ENCODE measurements at places on chromosomes 13 and 19.

GRCh38 chr19:42175952-42176648, 41.4 kb downstream of the DEDD2 start:
- DNase-seq: no peak

DNA sequence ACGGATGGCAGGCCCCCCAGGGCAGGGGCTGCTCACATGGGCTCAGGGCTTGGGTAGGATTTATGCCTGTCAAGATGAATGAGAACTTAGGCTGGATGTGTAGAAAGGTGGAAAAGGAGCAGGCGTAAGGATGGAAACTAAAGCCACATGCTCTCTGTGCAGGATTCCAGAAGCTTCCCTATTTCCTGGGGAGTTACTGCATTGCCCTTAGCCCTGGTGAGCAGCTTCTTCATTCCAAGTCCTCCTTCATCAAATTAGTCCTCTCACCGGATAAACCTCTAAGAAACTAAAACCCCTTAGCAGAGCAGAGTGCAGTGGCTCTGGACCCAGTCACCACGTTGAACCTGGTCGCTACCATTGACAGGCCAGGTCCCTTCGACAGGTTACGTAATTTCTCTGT, 7.4 kb downstream of the ATP12A start:
- DNase-seq: no peak

GRCh38 chr13:32515246-32515645, 23.3 kb downstream of the N4BP2L2 start:
- DNase-seq: no peak

DNA sequence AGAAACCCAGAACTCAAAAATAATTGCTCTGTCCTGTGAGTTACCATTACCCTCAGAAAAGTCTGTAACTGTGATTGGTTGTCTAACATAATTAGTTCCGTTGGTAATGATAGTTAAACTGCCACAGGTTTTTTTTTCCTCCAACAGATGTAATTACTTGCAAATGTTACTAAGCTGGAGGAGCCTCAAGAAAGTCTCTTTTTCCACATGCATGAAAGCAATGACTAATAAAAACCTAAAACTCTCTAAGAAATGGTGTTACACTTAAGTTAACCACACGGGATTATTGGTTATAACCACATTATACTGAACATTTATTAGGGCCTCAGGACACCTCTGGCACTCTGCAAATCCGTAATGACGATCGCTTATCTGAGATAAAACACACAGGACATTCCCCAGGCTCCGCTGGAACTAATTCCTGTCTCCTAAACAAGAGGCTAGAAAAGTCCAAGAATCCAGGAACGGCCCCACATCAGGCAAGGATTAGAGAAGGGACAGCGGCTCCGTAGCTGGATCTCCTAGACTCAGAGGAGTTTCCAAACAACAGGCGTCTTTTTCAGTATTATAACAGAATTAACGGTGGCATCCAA, 753 bp downstream of the ZNF235 start:
- no peak for DNase-seq

GRCh38 chr19:47633517-47633916, 24.6 kb downstream of the BICRA start:
- DNase-seq: no peak

GRCh38 chr13:71306821-71307220, 560.2 kb downstream of the DACH1 start:
- no peak for DNase-seq

DNA sequence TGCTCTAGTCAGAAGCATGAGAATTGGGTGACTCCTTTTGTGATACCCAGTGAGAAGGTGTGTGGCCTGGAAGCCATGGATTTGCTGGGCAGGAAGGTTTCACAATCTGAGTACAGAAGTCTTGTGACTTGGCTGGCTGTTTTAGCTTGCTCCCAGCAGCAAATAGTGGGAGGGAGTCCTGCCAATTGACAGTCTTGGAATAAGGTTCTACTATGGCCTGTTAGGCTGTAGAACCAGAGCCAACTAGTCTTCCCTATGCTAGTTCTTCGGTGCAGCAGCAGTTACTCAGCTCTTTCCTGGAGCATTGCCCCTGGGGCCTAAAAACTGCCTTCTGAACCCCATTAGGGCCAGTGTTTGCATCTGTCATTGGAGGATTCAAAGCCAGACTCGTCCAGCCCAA, 1935.4 kb upstream of the PCDH20 start:
- DNase-seq: no peak

DNA sequence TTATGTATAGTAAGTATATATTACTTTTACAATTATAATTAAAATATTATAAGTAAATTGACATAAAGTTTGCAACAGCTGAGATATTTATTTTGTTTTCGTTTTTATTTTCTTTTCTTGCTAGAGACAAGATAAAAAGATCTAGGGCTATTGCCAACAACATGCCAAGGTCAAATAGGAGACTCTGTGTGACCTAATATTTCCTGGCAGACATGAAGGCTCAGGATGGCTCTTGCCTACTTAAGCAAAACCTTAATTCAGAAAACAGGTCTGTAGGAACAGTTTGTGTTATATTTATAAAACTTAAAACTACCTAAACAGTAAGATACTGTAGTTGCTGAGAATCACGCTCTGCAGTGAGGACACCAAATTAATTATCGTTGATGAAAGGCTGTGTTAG, 145.2 kb downstream of the RFC3 start:
- DNase-seq: no peak

DNA sequence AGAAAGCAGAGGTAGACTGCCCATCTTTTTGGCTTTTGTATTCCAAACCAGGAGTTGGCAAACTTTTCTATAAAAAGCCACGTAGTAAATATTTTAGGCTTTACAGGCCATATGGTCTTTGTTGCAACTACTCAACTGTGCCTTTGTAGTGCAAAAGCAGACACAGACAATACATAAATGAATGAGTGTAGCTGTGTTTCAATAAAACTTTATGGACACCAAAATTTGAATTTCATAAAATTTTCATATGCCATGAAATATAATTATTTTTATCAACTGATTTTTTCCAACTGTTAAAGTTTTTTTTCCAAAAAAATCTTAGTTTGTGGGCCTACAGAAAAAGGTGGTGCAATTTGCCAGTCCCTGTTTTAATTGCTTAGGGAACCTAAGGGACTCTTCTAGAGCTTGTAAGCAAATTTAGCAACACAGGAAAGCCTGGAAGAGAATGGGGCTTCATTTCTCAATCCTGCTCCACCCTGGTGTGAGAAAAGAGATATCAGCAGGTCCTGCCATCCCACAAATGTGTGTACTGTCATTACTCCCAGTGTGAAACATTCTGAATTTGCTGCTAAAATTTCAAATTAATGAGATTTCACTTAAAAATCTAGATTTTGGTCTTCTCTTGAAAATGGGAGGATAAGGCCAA, 194.2 kb downstream of the RGCC start:
- no peak for DNase-seq

DNA sequence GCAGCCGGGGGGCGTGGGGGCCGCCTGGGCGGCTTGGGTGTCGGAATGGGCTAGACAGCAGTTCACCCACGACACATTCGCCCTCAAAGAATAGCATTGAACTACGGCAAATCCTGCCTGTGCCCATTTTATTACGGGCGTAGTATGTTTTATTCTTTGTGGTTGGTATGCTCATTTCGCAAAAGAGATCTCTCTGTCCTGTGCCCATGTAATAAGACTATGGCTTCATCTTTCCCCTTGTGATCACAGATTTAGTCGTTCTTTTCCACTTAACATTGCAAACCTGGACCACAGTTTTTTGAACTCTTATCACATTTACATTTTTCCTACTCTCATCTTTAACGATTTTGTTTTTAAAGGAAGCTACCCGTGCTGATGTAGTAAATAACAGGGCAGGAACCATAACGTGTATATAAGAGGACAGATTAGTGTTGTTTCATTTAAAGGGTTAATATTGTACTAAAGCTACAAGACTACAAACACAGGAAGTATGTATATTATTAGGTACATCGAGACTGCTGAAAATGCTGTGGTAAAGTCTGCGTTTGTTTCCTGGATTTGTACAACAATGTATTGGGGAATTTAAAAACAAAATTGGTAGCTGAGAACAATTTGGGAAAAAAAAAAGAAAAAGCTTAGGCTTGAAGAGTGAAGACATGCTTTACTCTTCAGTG, 3.2 kb upstream of the MYCBP2 start:
- peak; percentile 42 for DNase-seq

DNA sequence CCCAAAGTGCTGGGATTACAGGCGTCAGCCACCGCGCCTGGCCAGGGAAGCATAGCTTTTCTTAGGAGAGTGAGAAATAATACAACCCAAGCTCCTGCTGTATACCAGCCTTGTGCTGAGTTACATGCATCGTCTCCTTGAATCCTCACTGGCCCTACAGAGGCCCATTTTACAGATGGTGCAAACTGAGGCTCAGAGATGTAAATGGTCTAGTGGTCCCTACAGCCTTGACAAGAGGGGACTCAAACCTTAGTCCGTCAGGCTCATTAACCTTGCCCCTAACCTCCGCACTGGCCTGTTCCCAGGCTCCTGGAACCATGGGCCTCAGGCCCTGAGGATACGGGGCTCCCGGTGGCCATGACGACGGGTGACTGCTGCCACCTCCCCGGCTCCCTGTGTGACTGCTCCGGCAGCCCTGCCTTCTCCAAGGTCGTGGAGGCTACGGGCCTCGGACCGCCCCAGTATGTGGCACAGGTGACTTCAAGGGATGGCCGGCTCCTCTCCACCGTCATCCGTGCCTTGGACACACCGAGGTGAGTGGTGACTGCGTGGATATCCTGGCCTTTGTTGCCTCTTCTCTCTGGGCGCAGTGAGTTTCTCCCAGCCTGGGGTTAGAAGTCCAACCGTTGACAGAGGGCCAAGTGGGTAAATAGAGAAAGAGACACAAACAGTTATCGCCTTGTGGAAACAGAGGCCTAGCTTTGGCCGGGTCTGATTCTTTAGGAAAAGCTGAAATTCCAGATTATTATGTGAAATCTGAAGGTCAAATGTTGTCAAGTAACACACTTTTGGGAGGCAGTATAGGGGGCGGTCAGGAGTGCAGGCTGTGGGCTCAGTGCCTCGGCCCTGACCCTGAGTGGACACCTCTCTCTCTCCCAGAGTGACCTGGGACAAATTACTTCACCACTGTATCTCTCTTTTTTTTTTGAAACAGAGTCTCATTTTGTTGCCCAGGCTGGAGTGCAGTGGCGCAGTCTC, 8.7 kb downstream of the MARCHF2 start:
- no peak for DNase-seq

DNA sequence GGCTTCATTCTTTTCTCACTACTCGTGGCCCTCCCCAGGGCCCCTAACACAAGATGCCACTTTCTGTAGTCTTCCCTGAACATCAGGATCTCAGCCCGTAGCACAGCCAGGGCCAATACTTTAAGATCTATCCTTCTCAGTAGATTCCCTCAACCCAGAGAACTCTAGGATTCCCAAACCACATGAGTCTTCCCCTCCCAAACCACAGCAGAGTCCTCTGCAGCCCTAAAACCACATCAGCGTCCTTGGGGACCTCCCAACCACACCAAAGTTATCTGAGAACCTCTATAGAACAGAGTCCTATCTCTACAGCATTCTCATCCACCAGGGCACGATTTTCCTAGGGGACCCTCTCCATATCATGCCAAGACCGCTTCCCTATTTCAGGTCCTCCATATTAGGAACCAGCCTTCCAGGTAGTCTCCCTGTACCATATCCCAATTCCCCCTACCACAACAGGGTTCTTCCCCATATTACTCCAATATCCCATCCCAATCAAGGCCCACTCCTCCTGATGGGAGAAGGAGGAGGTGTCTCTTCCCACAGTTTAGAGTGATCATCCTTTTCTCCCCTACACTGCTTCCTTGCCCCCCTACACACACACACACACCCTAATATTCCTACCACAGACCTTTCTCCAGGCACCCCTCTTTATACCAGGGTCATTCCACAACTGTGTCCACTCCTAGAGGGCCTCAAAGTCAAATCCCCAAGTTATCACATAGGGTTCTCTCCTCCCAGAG, 1.4 kb downstream of the DYRK1B start:
- DNase-seq: no peak

DNA sequence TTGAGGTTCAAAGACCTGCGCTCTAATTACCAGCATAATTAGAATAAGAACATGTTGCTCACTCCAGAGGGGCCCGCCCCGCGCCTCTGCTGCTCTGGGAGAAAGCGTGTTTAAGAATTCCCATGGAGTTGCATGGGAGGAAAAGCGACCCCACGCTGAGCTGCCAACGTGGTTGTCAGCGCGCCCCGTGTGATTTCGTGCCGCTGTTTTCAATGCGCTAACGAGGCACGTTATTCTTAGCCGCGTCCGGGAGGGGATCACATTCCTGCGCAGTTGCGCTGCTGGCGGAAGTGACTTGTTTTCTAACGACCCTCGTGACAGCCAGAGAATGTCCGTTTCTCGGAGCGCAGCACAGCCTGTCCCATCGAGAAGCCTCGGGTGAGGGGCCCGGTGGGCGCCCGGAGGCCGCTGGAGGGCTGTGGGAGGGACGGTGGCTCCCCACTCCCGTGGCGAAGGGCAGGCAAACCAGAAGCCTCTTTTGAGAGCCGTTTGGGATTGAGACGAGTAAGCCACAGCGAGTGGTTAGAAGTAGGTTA, 173.8 kb upstream of the SOX1 start:
- no peak for DNase-seq

- no peak for DNase-seq
Observed at GRCh38 chr19:14479975-14480699, 5.0 kb upstream of the PTGER1 start.

DNA sequence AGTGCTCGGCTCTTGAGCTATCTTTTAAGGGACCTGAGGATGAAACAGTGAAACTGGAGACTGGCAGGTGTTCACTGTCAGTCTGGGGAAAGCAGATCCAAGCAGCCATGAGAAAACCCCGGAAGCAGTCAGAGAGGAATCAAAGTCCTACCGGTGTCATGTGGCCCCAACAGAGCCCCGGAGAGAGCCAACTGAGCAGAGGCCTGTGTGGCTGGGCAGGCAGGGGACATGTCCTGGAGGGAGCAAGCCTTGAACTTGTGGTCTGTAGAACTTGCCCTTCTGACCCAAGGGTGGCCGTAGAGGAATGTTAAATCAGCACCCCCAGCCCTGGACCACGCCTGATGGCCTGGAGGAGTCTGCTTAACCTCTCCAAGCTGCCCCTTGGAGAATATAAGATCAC, 113.7 kb upstream of the ZNF507 start:
- no peak for DNase-seq

DNA sequence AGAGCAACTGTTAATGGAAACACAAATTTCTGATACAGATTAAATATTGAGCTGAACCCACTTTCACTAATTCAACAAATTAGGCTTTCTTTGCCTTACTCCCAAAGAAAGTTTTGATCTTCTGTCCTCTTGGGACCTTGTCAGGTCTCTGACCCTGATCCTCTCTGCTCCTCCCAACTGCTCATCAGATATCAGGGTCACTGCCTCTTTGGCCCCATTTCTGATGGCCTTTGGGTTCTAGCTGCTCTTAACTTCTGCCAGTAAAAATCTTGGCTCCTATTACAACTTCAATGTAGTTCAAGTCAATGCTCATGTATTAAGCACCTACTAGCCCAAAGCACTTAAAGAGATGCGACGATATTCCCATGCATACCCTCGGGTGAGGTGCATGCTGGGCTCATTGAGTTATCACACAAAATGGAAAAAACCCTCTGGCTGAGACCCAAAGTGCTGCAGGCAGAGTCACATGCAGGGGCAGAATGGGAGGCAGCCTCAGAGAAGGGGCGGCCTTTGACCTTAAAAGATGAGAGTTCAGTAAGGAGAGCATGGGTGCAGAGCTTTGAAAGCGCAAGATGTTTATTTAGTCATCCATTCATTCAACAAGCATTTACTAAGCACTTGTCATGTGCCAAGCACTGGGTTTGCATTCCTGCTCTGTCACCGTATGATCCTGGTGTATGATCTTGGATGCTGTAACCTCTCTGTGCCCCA, 183.4 kb downstream of the USP12 start:
- DNase-seq: no peak

Measured in SHP77 (cell line).